Psoas muscle (tissue), 8 donors: ENCODE measurements at places on chromosomes 7 and 10. TPM values are rescaled to one million over a fixed set of nuclear protein-coding genes. Genes with fewer than 3 reads are reported as not detected.

GRCh38 chr7:23106057-23106822 lies 655 bp downstream of the KLHL7 start:
- DNase-seq = peak; percentile 37

The AKR1B15 gene
- 13.5 TPM for polyA plus RNA-seq

DNA sequence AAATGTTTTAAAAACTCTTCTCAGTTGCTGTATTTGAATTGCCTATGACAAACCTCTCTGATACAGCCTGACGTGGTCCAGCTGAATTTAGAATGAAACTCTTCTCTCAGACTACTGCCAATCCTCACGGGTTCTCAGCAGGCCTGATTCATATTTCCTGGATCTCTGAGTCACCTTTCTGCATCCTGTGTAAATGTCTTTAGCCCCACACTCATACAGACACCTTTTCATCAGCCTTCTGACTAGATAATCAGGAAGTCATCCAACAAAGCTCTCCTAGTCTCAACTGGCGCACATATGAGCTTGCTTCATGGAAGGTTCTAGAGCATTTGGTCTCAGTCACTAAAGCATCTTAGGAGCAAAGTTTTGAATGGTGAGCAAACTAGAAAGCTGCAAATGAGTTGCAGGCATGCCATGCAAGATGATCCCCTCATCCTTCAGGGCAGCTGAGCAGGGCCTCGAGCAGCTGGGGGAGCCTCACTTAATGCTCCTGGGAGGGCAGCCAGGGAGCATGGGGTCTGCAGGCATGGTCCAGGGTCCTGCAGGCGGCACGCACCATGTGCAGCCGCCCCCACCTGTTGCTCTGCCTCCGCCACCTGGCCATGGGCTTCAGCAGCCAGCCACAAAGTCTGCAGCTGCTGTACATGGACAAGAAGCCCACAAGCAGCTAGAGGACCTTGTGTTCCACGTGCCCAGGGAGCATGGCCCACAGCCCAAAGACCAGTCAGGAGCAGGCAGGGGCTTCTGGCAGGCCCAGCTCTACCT lies 182.8 kb downstream of the ARHGAP12 start:
- DNase-seq = no peak

The ICA1 gene
- 3.4 TPM for polyA plus RNA-seq

DNA sequence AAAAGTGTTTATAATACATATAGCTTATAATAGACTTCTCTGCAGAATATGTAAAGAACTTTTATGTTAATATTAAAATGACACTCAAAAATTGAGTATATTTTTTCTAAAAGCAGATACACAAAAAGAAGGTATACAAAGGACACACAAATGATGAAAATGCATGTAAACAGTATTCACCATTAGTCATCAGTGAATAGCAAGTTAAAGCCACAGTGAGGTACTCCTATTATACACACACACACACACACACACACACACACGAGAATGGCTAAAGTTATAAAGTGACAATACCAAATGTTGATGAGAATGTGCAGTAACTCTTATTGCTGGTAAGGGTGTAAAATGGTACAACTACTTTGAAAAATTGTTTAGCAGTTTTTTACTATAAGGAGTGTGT lies 92.9 kb downstream of the ITGB1 start:
- DNase-seq = no peak

- peak; percentile 81 for DNase-seq
Observed at GRCh38 chr10:71727738-71728737, 8.5 kb upstream of the C10orf105 start.

The PLEKHA1 gene
- polyA plus RNA-seq = 75.3 TPM
